ENCODE measurements at places on chromosomes 4 and X. TPM values are rescaled to one million over a fixed set of nuclear protein-coding genes. Genes with fewer than 3 reads are reported as not detected.

The SYNPO2 gene
- 12.3 TPM for total RNA-seq

The ANXA3 gene
- 3.7 TPM for total RNA-seq

The MAGEB2 gene
- total RNA-seq, result not detected

The FREM3 gene
- not detected for total RNA-seq

The PABPC5 gene
- 5.6 TPM for total RNA-seq

The PDZD4 gene
- 27.2 TPM for total RNA-seq

The RASSF6 gene
- not detected for total RNA-seq

The CXCL11 gene
- not detected for total RNA-seq

The GPR50 gene
- not detected for total RNA-seq

The ETDB gene
- not detected for total RNA-seq

The ATOH1 gene
- total RNA-seq, result not detected

The ZAR1 gene
- total RNA-seq, result not detected

The F9 gene
- total RNA-seq, result not detected

The PABPC1L2B gene
- not detected for total RNA-seq

The SSX2 gene
- total RNA-seq, result not detected

The JCHAIN gene
- not detected for total RNA-seq

The NOCT gene
- 31.5 TPM for total RNA-seq

The EPGN gene
- total RNA-seq, result 1.1 TPM

The RTL9 gene
- total RNA-seq, result 0.33 TPM

The SHROOM3 gene
- 29.2 TPM for total RNA-seq

The DGKK gene
- total RNA-seq, result not detected

The ATP6AP1 gene
- total RNA-seq, result 136 TPM

The BLTP1 gene
- total RNA-seq, result 39.6 TPM

The USP26 gene
- not detected for total RNA-seq

The HS3ST1 gene
- not detected for total RNA-seq

The SOX3 gene
- total RNA-seq, result not detected

The IDS gene
- total RNA-seq, result 98.5 TPM

The HOPX gene
- 2.7 TPM for total RNA-seq

The DCAF12L1 gene
- total RNA-seq, result not detected

The CT47B1 gene
- total RNA-seq, result not detected

The RBM46 gene
- total RNA-seq, result not detected
